Activated naive CD8-positive, alpha-beta T cell treated with anti-CD3 and anti-CD28 coated beads, Interleukin-2, amount 50 U/mL, for 24 hours (primary cell): ENCODE measurements at places on chromosomes 4 and X.

GRCh38 chr4:117385526-117385925 is 300.1 kb upstream of the TRAM1L1 start:
- no peak for DNase-seq
- H3K4me3 ChIP-seq: no peak overlapping the region
- H3K27me3 ChIP-seq: no peaks in the 10 kb centered on the region
- H3K4me1 ChIP-seq: no peaks in the 10 kb centered on the region

- no peaks in the 10 kb centered on the region for H3K36me3 ChIP-seq
- H3K27ac ChIP-seq: no peak overlapping the region
- no peaks in the 10 kb centered on the region for H3K4me1 ChIP-seq
- no peaks in the 10 kb centered on the region for H3K27me3 ChIP-seq
These were observed 125.2 kb downstream of the AREG start for GRCh38 chr4:74570095-74570494.

DNA sequence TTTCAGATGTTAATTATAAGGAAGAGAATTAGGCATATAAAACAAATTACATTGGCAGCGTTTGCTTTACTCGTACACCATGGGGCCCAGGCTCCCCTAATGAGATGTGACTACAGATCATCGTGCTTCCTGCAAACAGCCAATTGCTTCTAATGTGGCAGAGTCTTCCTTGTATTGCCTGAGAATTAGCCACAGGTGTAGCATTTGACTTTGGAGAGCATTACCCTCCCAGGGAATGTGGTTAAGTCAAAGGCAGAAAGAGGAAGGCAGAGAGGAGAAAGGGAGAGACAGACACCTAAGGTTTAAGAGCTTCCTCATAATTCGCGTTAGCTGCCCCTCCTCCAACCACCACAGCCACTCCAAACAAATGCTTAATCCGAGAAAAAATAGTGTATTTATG is 97.0 kb downstream of the MID1IP1 start:
- H3K36me3 ChIP-seq: no peaks in the 10 kb centered on the region
- peaks cover 1% of the 10 kb centered on the region for H3K4me1 ChIP-seq
- no peak for DNase-seq
- no peak overlapping the region for H3K4me3 ChIP-seq

GRCh38 chr4:20666012-20666860 is 34.0 kb upstream of the PACRGL start:
- H3K27ac ChIP-seq: no peak overlapping the region
- H3K4me1 ChIP-seq: peaks cover 5% of the 10 kb centered on the region
- no peak overlapping the region for H3K4me3 ChIP-seq
- peaks cover 14% of the 10 kb centered on the region for H3K27me3 ChIP-seq

- H3K27ac ChIP-seq: no peak overlapping the region
- H3K4me1 ChIP-seq: peaks cover 12% of the 10 kb centered on the region
- H3K4me3 ChIP-seq: no peak overlapping the region
- H3K36me3 ChIP-seq: peaks cover 6% of the 10 kb centered on the region
- peak; percentile 15 for DNase-seq
These were observed 219.7 kb downstream of the DCLK2 start for GRCh38 chr4:150297861-150298474.

- H3K4me1 ChIP-seq: peaks cover 19% of the 10 kb centered on the region
- H3K4me3 ChIP-seq: no peak within 1 kb of the TSS
- DNase-seq: no peak
- peaks cover 6% of the 10 kb centered on the region for H3K27me3 ChIP-seq
- no peak within 1 kb of the TSS for H3K27ac ChIP-seq
- H3K36me3 ChIP-seq: peaks cover 4% of the 10 kb centered on the region
These were observed at the start of gene TMPRSS11B for GRCh38 chr4:68245594-68245993. TMPRSS11B (minus strand) TSS chr4:68245694; CDS start chr4:68245558, 136 bp downstream.

- no peaks in the 10 kb centered on the region for H3K27me3 ChIP-seq
- no peaks in the 10 kb centered on the region for H3K36me3 ChIP-seq
- no peak overlapping the region for H3K4me3 ChIP-seq
- DNase-seq: no peak
- H3K27ac ChIP-seq: no peak overlapping the region
- no peaks in the 10 kb centered on the region for H3K4me1 ChIP-seq
These were observed 907.6 kb upstream of the EPHA5 start for GRCh38 chr4:66577922-66578321.

DNA sequence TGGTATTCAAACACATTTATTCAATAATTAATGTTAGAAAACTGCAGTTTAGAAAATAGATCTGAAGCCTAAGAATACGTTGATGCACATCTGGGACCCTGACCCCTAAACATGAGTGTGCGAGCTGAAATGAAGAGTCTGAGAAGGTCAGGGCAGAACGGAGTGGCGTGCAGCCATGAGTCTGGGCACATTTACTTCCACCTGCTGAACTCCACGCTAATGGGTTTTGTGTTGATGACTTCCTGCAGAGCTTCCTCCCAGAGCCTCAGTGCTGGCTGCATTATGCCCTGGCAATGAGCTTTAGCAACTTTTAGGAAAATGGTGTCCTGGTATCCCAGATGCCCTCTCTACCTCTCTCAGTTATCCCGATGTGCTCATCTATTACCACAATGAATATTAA is 53.1 kb downstream of the FAM114A1 start:
- H3K27ac ChIP-seq: no peak overlapping the region
- H3K27me3 ChIP-seq: no peaks in the 10 kb centered on the region
- no peak for DNase-seq

- no peak overlapping the region for H3K27ac ChIP-seq
- H3K4me3 ChIP-seq: no peak overlapping the region
These were observed 49.2 kb downstream of the PJA1 start for GRCh38 chrX:69116077-69116476.

GRCh38 chr4:89570931-89571330 is 263.3 kb upstream of the GPRIN3 start:
- no peak for DNase-seq
- no peaks in the 10 kb centered on the region for H3K27me3 ChIP-seq
- H3K4me1 ChIP-seq: no peaks in the 10 kb centered on the region
- no peaks in the 10 kb centered on the region for H3K36me3 ChIP-seq
- H3K4me3 ChIP-seq: no peak overlapping the region
